ENCODE measurements at places on chromosomes 6 and 20.

- DNase-seq: no peak
Observed at GRCh38 chr6:166932116-166932515, 24.2 kb downstream of the RNASET2 start.

DNA sequence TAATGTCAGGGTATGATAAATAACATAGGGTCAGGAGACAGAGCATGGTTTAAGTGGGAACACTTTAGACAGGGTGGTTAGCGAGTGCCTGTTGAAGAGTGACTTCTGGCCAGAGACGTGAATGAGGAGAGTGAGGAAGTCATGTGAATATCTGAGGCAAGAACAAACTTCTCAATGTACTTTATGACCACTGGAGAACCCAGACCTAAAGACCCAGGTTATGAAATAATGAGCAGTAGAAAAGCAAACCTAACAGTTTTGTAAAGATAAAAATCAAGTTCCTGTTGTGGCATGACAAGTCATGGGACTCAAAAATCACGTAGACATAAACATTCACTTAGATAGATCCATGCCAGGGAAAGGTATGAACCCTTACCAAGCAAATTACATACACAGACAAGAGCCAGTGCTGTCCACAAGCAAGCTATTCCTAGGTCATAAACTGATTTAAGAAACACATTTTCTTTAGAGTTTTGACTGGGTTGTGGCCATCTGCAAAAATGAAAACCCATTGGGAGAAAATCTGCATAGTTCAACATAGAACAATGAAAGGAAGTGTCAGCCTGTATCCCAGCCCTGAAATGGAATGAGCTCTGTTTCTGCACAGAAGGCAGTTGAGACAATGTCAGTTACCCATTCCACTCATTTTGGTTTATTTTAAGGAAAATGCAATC, 2.2 kb upstream of the MYCT1 start:
- peak; percentile 52 for DNase-seq

GRCh38 chr6:100617633-100618350, 153.1 kb upstream of the SIM1 start:
- DNase-seq: no peak

GRCh38 chr6:26474439-26474881, 16.7 kb downstream of the BTN2A1 start:
- no peak for DNase-seq

GRCh38 chr20:63509088-63509564, 10.2 kb upstream of the EEF1A2 start:
- no peak for DNase-seq

DNA sequence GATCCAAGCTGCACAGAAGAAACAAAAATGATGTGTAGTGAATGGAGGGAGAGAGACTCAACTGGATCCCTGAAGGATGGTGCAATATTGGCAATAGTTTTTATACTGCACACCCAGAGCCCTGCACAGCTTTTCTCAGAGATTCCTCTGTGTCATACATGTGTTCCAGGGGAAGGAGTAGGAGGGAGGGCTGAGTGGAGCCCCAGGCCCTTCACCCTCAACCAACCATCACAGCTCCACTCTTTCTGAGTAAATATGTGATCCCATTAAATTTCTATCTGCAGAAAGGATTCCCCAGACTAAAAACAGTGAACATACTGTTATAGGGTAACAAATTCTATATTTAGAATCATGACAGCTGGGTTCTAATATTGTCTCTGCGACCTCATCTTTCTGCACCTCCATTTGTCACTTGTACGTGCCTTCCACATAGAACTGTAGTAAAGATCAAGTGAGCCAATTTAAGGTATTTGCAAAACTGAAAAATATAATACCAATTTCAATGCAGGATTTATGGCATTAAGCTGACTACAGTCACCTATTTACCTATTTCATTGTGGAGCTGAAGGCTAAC, 421.4 kb upstream of the NRSN1 start:
- no peak for DNase-seq
